Activated naive CD8-positive, alpha-beta T cell treated with anti-CD3 and anti-CD28 coated beads, Interleukin-2, amount 50 U/mL, for 24 hours (primary cell): ENCODE measurements at places on chromosomes 3 and 15.
A peak's percentile ranks its signal among the peaks of the same experiment; 100 is the strongest.

GRCh38 chr3:36890261-36890660 lies 54.6 kb downstream of the TRANK1 start:
- no peak overlapping the region for H3K4me3 ChIP-seq
- no peak for DNase-seq
- H3K4me1 ChIP-seq, result peaks cover 45% of the 10 kb centered on the region
- no peak overlapping the region for H3K27ac ChIP-seq
- H3K27me3 ChIP-seq, result no peaks in the 10 kb centered on the region

GRCh38 chr3:183818706-183819624 lies 6.4 kb downstream of the MAP6D1 start:
- H3K36me3 ChIP-seq, result peaks cover 8% of the 10 kb centered on the region
- H3K27me3 ChIP-seq, result no peaks in the 10 kb centered on the region
- H3K4me1 ChIP-seq, result peaks cover 13% of the 10 kb centered on the region
- no peak overlapping the region for H3K27ac ChIP-seq
- no peak for DNase-seq
- no peak overlapping the region for H3K4me3 ChIP-seq

DNA sequence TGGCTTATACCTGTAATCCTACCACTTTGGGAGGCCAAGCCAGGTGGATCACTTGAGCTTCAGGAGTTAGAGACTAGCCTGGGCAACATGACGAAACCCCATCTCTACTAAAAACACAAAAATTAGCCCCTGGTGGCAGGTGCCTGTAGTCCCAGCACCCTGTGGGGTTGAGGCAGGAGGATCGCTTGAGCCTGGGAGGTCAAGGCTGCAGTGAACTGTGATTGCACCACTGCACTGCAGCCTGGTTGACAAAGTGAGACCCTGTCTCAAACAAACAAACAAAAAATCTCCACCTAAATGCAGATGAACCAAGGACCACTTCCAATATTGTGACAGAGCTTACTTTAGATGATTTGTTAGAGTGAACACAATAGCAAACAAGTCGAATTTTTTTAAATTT lies 53.7 kb downstream of the TP53BP1 start:
- no peaks in the 10 kb centered on the region for H3K27me3 ChIP-seq
- no peak overlapping the region for H3K27ac ChIP-seq
- DNase-seq, result no peak
- peaks cover 15% of the 10 kb centered on the region for H3K36me3 ChIP-seq

DNA sequence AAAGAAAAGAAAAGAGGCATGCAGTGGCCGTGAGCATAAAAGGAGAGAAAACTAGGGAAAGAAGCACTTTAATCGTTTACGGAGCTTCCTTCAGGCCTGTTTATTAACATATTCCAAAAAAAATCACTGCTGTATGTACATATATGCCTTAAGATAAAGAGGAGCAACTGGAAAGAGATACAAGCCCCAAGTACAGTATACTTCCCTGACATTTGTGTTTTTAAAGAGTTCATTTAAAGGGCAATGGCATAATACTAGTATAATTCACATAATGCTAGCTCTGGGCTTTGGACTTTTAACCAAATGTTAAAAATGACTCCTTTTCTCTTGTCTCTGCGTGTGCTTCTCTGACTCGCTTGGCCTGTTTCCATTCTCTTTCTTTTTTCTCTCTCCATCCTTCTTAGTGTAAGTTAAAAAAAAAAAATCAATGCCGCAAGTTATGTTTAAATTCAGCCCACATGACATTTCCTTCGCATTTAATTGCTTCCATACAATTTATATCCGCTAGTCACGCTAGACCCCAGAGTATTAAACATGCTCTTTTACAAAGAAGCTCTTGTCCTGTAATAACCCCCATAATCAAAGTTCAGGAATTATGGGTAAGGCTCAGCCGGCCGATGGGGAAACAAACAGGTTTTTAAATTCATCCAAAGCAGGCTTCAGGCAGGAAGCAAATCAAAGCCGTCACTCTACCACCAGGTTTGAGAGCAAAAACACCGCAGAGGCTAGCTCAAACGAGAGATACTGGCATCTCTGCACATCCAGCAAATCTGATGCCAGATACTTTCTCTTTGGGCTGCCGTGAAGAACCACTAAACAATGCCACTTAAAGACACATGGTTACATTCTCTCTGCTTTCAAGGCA lies 19.4 kb downstream of the WWTR1 start:
- no peaks in the 10 kb centered on the region for H3K36me3 ChIP-seq
- no peaks in the 10 kb centered on the region for H3K4me1 ChIP-seq
- peaks cover 14% of the 10 kb centered on the region for H3K27me3 ChIP-seq
- no peak overlapping the region for H3K27ac ChIP-seq
- DNase-seq, result no peak

- H3K4me1 ChIP-seq, result peaks cover 49% of the 10 kb centered on the region
- H3K27me3 ChIP-seq, result peaks cover 2% of the 10 kb centered on the region
- H3K36me3 ChIP-seq, result no peaks in the 10 kb centered on the region
- DNase-seq, result peak; percentile 36
- H3K27ac ChIP-seq, result no peak overlapping the region
- H3K4me3 ChIP-seq, result peak overlapping the region; percentile 19
Measured at GRCh38 chr15:100330221-100330620, 11.6 kb downstream of the ADAMTS17 start.

- H3K27ac ChIP-seq, result no peak overlapping the region
- peaks cover 7% of the 10 kb centered on the region for H3K4me1 ChIP-seq
- DNase-seq, result no peak
- H3K27me3 ChIP-seq, result peaks cover 2% of the 10 kb centered on the region
Measured at GRCh38 chr3:27224197-27224596, 145.0 kb downstream of the NEK10 start.

GRCh38 chr15:78205856-78206255 lies 28.5 kb downstream of the ACSBG1 start:
- no peaks in the 10 kb centered on the region for H3K36me3 ChIP-seq
- H3K4me1 ChIP-seq, result no peaks in the 10 kb centered on the region
- no peak for DNase-seq
- no peak overlapping the region for H3K27ac ChIP-seq
- H3K27me3 ChIP-seq, result no peaks in the 10 kb centered on the region
- no peak overlapping the region for H3K4me3 ChIP-seq

DNA sequence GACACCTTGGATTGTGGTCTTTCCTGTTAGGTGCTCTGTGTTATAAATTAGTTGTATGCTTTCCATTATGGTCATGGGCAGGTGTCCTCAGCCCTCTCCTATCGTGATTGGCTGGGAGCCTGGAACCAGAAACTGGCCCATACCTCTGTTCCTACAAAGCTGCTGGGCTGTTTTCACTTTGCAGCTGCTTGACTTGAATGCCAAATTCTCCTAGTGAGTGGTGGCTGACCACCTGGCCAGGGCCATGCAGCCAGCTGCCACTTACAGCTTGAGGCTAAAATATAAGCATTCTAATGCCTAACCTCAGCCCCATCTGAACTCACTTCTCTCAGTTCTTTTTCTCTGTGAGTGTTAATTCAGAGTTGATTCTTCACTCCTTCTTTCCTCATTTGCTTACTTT lies 239.3 kb upstream of the GBE1 start:
- no peak overlapping the region for H3K4me3 ChIP-seq
- H3K4me1 ChIP-seq, result no peaks in the 10 kb centered on the region
- DNase-seq, result no peak

- H3K36me3 ChIP-seq, result no peaks in the 10 kb centered on the region
- H3K4me1 ChIP-seq, result no peaks in the 10 kb centered on the region
- peaks cover 5% of the 10 kb centered on the region for H3K27me3 ChIP-seq
- no peak for DNase-seq
- no peak overlapping the region for H3K4me3 ChIP-seq
Measured at GRCh38 chr3:38717355-38718240, 68.1 kb upstream of the SCN5A start.

- peaks cover 8% of the 10 kb centered on the region for H3K4me1 ChIP-seq
- H3K27ac ChIP-seq, result no peak overlapping the region
- no peak for DNase-seq
- H3K27me3 ChIP-seq, result peaks cover 17% of the 10 kb centered on the region
- H3K4me3 ChIP-seq, result no peak overlapping the region
Measured at GRCh38 chr15:91660174-91660649, 193.3 kb upstream of the SLCO3A1 start.

GRCh38 chr15:57500979-57501576 lies 90.6 kb upstream of the MYZAP start:
- H3K36me3 ChIP-seq, result no peaks in the 10 kb centered on the region
- DNase-seq, result no peak
- peaks cover 2% of the 10 kb centered on the region for H3K27me3 ChIP-seq
- no peaks in the 10 kb centered on the region for H3K4me1 ChIP-seq
- H3K4me3 ChIP-seq, result no peak overlapping the region
- no peak overlapping the region for H3K27ac ChIP-seq

DNA sequence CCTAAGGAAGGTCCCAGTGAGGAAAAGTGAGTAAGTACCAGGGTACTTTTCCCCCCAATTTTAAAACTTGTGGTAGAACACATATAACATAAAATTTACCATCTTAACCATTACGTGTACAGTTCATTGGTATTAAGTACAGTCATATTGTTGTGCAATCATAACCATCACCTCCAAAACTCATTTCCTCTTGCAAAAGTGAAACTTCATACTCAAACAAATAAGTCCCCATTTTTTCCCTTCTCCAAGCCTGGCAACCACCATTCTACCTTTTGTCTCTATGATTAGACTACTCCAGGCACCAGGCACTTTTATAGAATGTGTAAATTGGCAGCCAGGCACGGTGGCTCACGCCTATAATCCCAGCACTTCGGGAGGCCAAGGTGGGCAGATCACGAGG lies 12.2 kb downstream of the PRC1 start:
- no peak overlapping the region for H3K27ac ChIP-seq
- DNase-seq, result no peak
- no peak overlapping the region for H3K4me3 ChIP-seq
- H3K27me3 ChIP-seq, result no peaks in the 10 kb centered on the region

GRCh38 chr3:42123012-42123581 lies 31.9 kb downstream of the TRAK1 start:
- peaks cover 29% of the 10 kb centered on the region for H3K4me1 ChIP-seq
- H3K27me3 ChIP-seq, result no peaks in the 10 kb centered on the region
- DNase-seq, result no peak
- no peak overlapping the region for H3K4me3 ChIP-seq
- no peak overlapping the region for H3K27ac ChIP-seq

DNA sequence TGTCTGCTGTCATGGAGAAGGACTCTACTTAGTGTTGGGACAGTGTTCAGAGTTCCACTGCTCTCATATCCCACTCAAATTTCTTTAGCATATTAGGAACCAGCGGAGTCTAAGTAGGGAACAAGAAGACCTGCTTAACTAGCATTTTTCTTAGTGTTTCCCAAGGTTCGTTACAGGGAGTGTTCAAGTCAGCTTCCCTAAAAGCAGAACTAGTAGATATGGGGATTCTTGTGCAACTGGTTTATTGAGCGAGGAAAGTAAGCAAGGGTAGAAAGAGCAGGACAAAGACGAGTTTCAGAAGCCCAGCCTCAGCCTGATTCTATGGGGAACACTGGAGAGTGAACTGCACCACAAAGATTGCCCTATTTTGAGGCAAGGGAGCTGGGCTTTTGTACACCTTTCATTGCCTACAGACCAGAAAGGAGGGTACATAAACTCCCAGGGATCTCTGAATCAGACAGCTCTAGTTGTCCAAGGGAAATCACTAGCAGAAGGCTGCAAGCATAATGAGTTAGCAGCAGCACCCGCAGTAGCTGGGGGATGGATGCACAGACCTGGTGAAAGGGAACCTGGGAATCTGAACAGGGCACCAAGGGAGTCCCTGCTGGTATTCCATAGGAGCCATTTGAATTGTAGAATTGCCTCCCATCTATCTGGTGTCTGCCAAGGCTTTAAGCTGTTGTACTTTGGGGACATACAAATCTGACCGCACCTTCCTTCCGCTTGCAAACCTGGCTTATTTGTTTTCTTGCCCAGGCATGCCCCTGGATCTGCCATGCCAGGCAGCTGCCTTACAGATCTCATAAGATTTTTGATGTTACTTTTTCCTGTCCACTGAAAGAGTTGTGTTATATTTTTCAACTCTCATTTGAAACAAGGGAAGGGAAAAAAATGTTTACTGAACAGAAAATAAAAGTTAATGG lies 15.1 kb downstream of the CMTM7 start:
- DNase-seq, result no peak
- H3K27me3 ChIP-seq, result no peaks in the 10 kb centered on the region
- no peak overlapping the region for H3K4me3 ChIP-seq

- DNase-seq, result peak; percentile 25
- H3K36me3 ChIP-seq, result peaks cover 2% of the 10 kb centered on the region
- peaks cover 2% of the 10 kb centered on the region for H3K27me3 ChIP-seq
- H3K27ac ChIP-seq, result peak overlapping the region; percentile 84
Measured at GRCh38 chr15:59349680-59350420, 22.8 kb downstream of the MYO1E start.

DNA sequence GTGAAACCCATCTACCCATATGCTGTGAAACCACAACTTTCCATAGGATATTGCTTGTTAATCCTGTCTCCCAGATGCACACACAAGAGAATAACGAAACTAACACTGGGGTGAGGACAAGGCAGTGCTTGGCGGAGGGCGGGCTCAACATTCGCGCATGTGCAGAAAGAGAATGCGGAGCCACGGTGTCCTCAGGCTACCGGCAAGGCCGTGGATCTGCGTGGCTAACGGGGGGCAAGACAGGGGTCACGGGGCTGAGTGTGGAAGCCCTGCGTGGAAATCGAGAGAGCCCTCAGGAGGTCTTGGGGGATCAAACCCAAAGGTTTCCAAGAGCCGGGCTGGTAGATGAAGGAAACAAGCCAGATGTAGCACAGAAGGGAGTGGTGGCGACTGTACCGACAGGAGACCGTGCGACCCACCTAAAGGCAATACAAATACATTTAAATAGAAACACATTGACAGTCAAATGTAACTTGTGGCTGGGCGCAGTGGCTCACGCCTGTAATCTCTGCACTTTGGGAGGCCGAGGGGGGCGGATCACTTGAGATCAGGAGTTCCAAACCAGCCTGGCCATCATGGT lies 48.5 kb upstream of the TRA2B start:
- peaks cover 10% of the 10 kb centered on the region for H3K4me1 ChIP-seq
- no peak overlapping the region for H3K4me3 ChIP-seq
- no peak for DNase-seq
- no peak overlapping the region for H3K27ac ChIP-seq
- H3K27me3 ChIP-seq, result peaks cover 16% of the 10 kb centered on the region

- H3K27me3 ChIP-seq, result no peaks in the 10 kb centered on the region
- H3K4me3 ChIP-seq, result no peak overlapping the region
- H3K27ac ChIP-seq, result no peak overlapping the region
- no peaks in the 10 kb centered on the region for H3K36me3 ChIP-seq
- peaks cover 10% of the 10 kb centered on the region for H3K4me1 ChIP-seq
- DNase-seq, result no peak
Measured at GRCh38 chr3:136245691-136246090, 4.4 kb upstream of the PCCB start.

DNA sequence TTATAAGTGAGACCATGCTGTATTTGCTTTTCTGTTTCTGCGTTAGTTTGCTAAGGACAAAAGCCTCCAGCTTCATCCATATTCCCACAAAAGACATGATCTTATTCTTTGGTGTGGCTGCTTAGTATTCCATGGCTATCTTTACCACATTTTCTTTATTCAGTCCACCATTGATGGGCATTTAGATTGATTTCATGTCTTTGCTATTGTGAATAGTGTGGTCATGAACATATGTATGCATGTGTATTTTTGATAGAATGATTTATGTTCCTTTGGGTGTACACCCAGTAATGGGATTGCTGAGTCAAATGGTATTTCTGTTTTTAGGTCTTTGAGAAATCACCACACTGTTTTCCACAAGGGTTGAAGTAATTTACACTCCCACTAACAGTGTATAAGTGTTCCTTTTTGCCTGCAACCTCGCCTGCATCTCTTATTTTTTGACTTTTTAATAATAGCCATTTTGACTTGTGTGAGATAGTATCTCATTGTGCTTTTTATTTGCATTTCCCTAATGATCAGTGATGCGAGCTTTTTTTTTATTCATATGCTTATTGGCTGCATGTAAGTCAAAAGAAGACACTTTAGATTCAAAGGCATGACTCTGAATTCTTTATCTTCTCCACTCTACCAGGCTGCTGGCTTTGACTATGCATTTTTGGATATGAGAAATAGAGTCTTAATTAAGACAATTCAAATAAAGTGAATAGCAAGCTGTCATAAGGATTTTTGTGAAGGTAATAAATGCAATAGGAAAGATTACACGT lies 183.3 kb upstream of the SYNPR start:
- no peaks in the 10 kb centered on the region for H3K4me1 ChIP-seq
- no peaks in the 10 kb centered on the region for H3K27me3 ChIP-seq
- no peak for DNase-seq
